Left colon (tissue), 2 donors: ENCODE measurements at places on chromosomes 5 and 9.

DNA sequence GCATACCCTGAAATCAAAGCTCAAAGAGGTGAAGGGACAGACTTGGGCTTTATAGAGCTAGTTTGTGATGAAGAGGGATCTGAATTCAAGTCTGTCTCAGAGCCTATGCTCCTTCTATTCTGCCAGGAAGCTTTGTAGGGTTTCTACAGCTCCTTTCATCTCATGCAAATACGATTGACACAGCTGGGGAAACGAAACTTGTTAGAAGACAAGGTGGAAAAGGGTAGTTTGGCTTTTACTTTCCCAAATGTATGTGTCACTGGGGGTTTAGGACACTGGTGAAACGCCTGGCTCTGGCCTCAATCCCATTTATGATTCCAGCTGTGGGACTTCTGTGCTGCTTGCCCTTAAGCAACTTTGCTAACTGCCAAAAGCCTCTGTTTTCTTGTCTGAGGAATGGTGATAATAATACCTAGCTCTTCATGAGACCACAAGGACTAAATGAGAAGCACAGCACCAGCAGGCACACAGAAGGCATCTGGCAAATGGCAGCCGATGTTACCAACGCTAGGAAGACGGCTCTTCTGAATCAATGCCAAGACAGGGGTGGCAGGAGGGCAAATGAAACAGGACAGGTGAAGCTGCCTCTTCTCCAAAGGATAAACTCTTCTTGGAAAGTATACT, 70.3 kb upstream of the EQTN start:
- DNase-seq: no peak

- no peak for DNase-seq
Measured at GRCh38 chr9:5388026-5388819, 48.5 kb upstream of the RLN1 start.

GRCh38 chr5:67215519-67216471, 19.2 kb upstream of the CD180 start:
- DNase-seq: peak; percentile 79

DNA sequence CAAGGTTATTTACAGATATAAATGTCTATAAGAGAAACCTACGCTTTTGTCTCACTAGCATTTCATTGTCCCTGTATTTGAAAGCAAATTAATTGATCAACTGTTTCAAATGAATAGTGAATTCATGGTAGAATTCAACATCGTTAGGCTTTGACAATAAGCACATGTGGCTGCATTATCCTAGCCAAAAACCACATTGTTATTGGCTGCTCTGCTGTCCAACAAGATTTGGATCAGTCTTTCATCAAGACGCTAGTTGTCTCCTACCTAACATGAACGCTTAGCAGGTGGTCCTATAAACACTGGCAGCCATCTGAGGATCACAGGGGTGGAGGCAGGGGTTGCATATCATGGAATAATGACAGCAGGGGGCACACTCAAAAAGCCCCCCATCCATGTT, 455.0 kb downstream of the CTNND2 start:
- no peak for DNase-seq

DNA sequence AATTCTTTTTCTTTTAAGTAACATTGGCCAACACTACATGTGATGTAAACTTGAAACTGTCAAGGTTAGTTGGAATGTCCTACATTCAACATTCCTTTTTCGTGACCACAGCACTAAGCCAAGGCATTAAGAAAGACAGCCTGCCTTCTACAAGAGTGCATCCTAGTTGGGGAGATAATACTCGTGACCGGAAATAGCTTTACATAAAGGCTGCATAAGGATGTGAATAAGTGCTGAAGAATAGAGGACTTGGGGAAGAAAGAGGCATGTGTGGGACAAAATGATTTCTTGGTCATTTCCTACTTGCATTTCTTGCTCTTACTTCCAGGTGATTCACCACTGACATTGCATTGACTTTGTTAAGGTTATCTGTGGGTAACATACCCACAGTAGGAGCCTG, 282.0 kb downstream of the DMRT2 start:
- no peak for DNase-seq

- DNase-seq: no peak
Measured at GRCh38 chr5:74092766-74093165, 466.8 kb downstream of the ARHGEF28 start.

DNA sequence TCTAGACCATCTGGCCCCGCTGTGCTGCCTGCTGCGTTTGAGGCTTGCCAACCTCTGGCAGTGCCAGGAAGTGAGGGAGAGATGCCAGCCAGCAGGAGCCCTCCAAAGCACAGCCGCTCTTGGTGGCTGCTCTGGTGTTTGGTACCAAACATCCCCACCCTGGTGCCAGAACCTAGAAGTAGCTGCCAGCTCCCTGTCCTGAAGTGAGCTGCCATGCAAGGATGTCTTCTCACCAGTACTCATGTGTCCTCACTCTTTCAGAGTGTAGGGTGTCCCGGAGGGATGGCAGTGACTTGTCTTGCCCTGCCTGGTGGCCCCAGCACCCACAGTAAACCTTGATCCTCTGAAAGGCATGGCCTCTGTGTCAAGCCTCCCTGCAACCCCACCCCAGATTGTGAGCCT, 43.4 kb downstream of the AMBP start:
- no peak for DNase-seq

DNA sequence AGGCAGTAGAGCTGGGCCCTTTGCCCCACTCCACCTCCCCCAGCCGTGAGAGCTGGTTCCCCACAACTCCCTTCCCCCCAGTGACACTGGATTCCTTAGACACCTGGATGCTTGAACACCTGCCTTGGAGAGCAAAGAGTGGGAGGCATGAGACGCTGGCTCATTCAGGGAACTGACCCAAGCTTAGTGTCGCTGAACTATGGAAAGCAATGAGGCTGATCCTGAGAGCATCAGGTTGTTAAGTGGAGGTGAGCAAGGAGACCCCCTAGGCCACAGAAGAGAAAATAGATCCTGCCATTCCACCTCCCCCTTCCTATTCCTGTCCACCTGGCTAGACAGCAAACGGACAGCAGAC, 2.0 kb downstream of the CCL19 start:
- DNase-seq: no peak

DNA sequence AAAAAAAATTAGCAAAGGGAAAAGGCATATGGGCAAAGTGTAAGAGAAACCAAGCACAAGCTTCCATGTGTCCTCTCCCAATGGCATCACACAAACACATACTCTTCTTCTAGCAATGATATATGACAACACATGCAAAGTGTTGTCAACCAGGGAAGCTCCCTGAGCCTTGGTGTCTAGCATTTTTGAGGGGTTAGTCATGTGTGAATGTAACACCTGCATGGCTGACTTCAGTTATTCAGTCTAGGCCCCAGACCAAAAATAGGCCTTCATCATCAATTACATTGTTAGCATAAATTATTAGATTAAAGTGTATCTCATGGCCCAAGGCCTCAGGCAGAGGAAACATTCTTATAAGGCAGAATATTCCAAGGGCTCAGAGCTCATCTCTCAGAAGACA, 450.0 kb downstream of the TLE1 start:
- no peak for DNase-seq

GRCh38 chr5:1173485-1174070, 27.8 kb upstream of the SLC6A19 start:
- no peak for DNase-seq

DNA sequence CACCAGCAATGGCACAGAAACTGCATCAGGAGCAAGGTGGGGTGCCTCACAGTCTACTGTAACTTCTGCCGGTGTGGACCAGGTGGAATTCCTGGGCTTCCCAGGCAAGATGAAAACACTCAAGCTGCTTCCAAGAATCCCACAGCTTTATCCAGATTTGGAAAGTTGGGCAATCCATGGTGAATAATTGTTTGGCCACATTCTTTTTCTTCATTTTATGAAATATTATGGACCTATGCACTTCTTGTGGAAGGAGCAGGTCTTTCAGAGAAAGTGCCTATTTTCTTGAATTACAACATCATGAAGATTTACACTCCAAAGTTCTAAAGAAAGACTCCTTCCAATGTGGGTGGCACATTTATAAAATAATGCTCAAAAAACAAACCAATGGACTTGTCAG, 503.6 kb downstream of the SEMA5A start:
- no peak for DNase-seq

DNA sequence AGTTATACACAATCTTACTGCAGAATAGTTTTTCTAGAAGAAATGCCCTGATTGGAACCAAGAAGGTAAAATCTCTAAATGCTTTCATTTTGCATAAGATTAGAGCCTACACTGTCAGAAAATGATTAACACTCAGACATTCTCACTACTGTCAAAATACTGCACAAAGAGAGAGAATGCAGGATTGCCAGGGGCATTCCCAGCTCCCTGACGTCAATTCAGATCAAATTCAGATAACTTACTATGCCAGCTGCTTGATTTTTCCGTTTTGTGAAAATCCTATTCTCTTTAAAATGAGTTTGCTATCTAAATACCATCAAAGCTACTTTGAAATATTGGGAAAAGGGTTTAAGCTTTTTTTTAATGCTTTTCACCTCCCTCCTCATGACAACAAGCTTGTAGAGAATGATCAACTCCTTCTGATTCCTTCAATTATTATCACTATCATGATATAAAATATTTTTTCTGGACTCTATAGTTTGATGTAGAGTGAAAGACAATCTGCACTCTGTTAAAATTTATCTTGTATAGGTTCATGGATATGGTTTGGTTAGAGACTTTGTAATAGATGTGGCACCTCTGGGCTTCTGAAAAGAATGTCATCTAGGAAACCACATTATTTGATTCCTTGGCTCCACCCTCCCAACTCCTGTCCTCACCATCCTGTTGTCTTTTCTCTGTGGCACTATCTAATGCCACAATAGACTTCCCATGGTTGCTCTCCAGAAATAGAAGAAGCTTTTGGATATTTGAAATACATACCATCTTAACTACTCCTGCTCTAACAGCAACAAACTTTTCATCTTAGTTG, 407.7 kb downstream of the PDE4D start:
- DNase-seq: no peak

- DNase-seq: no peak
Measured at GRCh38 chr9:72355153-72355552, 9.9 kb downstream of the ZFAND5 start.

DNA sequence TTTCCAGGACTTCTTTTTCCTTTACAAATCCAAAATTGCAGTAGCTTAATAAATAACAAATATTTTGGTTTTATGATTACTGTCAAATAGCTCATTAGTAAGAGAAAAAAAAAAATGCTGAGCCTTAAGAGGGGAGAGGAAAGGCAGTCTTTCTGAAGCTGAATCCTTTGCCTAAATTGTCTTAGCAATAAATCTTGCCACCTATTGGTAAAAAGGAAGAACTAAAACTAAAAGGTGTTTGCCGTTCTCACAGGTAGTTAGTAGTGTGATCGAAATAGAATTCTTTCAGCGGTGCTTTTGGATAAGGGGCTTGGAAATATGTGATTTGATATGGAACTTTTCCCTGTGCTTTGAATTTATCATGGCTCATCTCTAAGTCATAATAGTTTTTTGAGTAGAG, 31.2 kb downstream of the PIK3R1 start:
- DNase-seq: no peak

DNA sequence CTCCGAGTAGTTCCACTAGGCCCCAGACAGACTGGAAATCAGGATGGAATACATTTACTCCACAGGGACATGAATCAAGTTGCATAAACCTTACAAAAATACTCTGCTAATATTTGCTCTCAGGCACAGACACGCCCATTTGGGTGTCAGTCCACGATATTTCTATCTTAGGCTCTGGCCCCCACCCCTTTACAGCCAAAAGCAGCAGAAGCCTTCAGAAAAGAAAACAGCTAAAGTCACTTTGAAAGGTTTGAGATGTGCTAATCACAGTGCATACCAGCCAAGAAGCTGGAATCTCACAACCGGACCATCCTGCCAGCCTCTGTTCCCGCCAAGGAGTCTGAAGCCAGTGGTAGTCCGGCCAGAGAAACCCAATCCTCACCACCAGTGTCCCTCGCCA, 22.6 kb downstream of the PTPN3 start:
- DNase-seq: no peak

DNA sequence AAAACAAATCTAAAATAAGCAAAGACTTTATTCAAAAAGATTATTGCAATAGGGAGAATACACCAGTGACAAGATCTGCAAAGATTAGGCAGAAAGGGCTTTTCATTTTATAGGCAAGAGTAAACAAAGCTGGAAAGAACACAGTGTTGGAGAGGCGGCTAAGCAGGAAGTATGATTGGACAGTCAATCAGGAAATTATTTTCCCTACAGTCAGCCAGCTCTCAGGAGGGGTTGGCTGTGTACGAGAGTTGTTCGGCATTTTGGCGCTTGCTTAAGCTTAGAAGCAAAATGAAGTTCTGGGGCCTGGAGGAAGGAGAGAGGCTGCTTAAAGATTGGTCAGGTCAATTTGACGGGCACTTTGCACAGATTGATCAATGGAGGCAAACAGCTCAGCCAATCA, 1030.5 kb downstream of the TLE4 start:
- no peak for DNase-seq

DNA sequence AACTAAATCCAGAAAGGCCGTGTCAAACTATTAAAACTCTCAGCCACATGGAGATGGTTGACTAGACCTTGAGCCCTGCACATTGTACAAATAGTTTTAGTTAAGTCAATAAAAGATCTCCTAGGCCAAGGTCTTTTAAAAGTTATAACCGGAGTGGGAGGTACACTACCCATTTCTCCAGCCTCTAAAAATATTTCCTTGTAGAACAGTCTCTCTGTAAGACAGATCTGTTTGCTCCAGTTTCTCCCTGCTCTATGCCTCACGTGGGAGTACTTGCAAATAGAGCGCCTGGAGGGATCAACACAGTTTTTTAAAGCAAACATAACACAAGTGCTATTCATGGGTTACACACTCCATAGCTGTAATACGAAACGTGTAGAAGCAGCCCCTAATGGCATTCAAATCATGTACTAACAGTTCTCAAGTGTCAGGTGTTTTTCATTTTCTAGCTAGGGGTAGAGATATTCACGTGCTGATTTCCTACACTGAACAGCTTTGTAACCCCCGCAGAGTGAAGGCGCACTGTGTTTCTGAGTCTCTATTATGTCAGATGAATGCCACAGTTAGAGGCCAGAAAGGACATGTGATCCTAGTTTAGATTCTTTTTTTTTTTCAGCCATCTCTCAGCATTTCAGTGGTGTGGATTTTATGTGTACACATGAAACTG, 703.4 kb upstream of the GRAMD2B start:
- DNase-seq: peak; percentile 36

GRCh38 chr9:138010861-138011260, 133.3 kb downstream of the CACNA1B start:
- DNase-seq: no peak

DNA sequence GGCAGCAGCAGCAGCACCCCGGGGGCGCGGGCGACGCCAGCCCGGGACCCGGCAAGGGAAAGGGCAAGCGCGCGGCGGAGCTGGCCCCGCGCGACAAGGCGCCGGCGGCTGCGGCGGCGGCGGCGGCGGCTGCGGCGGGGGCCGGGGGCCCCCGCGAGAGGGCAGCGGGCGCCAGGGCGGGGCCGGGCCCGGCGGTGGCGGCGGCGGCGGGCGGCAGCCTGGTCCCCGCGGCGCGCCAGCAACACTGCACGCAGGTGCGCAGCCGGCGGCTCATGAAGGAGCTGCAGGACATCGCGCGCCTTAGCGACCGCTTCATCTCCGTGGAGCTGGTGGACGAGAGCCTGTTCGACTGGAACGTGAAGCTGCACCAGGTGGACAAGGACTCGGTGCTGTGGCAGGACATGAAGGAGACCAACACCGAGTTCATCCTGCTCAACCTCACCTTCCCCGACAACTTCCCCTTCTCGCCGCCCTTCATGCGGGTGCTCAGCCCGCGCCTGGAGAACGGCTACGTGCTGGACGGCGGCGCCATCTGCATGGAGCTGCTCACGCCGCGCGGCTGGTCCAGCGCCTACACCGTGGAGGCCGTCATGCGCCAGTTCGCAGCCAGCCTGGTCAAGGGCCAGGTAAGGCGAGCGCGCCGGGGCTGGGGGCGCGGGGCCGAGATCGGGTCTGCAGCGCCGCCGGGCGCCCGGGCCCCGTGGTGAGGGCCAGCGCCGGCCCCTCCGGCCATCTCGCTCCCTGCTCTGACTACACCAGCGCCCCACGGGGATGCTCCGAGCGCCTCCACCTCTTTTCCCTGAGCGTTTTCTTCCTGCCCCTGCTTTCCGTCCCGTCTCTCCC, at the start of gene UBE2QL1:
TSS of gene UBE2QL1 (plus strand) at position 238 of the 843 bp plus-strand sequence. CDS start at position 273, 35 bp downstream.
- DNase-seq: no peak
